ENCODE measurements at places on chromosomes 2 and 18.

GRCh38 chr2:74632209-74632938 lies 15.8 kb downstream of the M1AP start:
- DNase-seq, result peak; percentile 4

GRCh38 chr2:46960618-46961017 lies 45.0 kb upstream of the MCFD2 start:
- no peak for DNase-seq

- DNase-seq, result no peak
Measured at GRCh38 chr2:181223234-181223633, 234.0 kb upstream of the ITGA4 start.

DNA sequence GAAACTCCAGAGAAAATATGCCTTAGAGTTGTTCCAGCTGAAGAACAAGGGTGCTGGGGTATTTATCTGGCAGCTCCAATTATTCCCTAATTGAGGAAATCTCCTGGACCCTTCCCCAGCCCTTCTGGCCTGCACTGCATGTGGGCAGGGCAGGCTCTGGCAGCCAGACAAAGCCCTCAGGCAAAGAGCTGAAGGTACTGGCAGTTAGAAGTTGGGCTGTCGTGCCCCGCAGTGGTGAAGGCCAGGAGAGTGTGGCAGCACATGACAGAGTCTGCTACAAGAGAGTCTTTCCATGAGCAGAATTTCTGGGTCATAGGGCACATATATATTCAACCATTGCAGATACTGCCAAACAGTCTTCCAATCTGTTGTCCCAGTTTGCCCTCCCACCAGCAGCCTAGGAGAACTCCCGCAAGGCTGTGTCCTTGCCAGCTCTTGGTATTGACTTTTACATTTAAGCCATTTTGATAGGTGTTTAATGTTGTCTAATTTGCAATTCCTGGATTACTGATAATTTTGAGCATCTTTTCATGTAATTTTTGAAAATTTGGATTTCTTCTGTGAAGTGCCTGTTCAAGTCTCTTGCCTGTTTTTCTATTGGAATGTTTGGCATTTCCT lies 26.6 kb downstream of the ONECUT2 start:
- no peak for DNase-seq

DNA sequence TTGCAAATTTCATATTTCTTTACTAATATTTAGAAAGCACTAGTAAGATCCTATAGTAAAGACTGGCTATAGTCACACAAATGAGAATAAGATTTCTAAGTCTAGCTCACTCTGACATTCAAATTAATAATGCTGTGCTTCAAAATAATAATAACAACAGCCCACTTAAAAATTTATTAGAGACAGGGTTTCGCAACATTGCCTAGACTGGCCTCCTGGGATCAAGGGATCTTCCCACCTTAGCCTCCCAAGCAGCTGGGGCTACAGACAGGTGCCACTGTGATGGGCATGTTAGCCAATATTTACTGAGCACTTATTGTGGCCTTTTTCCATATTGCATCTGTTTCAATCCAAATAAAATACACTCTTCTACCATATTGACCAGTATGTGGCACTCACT lies 96.1 kb downstream of the PIEZO2 start:
- DNase-seq, result no peak

GRCh38 chr2:241616168-241617125 lies 20.5 kb downstream of the THAP4 start:
- DNase-seq, result no peak

GRCh38 chr18:58989184-58989759 lies 124.6 kb downstream of the ZNF532 start:
- no peak for DNase-seq

All from COLO829 (cell line).